ENCODE measurements at places on chromosomes 2 and 18.
A peak's percentile ranks its signal among the peaks of the same experiment; 100 is the strongest.

- no peak for DNase-seq
Measured at GRCh38 chr2:144759746-144760145, 239.8 kb upstream of the ZEB2 start.

DNA sequence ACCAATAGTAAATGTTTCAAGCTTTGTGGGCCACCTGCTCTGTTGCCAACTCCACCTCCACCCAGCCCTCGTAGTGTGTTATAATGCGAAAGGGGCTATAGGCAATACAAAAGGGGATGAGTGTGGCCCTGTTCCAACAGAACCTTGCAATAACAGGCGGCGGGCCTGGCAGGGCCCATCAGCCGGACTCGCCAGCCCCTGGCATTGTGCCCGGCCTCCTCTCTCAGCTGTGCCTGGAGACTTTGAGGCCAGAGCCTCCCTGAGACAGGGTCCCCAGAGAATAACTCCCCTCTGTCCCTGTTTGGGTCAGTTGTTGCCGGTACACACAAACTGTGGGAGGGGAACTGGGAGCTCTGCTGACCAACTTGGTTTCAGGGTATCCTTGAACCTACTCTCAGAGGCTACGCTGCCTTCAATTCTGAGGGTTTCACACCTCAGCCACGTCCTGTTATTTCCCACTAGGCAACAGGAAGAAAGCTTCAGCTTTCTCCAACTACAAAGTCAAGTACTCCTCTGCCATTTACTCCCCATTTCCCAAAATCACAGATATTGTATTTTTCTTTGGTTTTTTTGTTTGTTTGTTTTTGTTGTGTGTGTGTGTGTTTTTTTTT lies 58.0 kb upstream of the ZNF236 start:
- DNase-seq: no peak

DNA sequence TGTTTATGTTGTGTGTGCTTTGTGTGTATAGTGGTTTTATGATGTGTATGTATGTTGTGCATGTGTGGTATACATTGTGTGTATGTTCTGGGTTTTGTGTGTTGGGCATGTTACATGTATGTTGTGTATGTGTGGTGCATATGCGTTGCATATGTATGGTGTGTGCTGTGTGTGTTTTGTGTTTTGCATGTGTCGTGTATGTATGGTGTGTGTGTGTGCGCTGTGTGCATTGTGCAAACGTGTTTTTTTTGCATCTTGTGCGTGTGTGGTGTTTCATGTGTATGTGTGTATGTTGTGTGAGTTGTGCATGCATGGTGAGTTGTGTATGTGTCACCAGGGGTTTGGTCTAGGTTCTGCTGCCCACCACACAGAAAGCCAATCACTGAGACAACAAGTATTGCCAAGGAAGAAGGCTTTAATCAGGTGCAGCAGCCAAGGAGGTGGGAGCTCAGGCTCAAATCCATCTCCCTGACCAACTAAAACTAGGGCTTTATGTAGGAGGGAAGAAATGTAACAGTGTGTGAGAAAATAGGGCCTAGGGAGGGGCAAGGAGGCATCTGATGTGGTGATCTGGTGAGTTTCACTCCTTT lies 115.7 kb downstream of the FAM168B start:
- no peak for DNase-seq

GRCh38 chr2:144780983-144781382 lies 261.1 kb upstream of the ZEB2 start:
- DNase-seq: peak; percentile 33

GRCh38 chr2:228039752-228040534 lies 141.5 kb downstream of the SPHKAP start:
- peak; percentile 16 for DNase-seq

- DNase-seq: no peak
Measured at GRCh38 chr2:53183581-53183980, 584.0 kb upstream of the CHAC2 start.

DNA sequence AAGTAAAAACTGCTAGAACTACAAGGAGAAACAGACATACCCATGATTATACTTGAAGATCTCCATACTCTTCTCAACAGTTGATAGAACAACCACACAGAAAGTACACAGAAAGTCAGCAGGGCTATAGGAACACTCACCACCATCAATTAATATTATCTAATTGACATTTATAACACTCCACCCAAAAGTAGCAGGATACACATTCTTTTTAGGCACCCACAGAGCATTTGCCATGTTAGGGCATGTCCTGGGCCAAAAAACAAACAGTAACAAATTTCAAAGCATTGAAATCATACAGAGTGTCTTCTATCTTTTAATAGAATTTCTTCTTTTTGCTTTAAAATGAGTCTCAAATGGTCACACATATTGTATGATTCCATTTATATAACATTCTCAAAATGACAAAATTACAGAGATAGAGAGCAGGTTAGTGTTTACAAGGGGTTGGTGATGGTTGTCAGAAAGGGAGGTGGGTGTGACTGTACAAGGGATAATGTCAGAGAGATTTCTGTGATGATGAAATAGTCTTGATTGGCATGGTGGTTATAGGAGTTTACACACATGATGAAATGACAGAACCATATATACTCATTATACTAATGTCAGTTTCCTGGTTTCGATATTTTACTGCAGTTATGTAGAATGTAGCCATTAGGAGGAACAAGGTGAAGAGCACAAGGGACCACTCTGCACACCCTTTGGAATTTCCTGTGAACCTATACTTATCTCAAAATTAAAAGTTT lies 82.8 kb downstream of the NCK2 start:
- no peak for DNase-seq

- DNase-seq: no peak
Measured at GRCh38 chr2:218482651-218483050, 63.7 kb downstream of the VIL1 start.

- DNase-seq: no peak
Measured at GRCh38 chr18:68083131-68083530, 566.6 kb upstream of the DSEL start.

DNA sequence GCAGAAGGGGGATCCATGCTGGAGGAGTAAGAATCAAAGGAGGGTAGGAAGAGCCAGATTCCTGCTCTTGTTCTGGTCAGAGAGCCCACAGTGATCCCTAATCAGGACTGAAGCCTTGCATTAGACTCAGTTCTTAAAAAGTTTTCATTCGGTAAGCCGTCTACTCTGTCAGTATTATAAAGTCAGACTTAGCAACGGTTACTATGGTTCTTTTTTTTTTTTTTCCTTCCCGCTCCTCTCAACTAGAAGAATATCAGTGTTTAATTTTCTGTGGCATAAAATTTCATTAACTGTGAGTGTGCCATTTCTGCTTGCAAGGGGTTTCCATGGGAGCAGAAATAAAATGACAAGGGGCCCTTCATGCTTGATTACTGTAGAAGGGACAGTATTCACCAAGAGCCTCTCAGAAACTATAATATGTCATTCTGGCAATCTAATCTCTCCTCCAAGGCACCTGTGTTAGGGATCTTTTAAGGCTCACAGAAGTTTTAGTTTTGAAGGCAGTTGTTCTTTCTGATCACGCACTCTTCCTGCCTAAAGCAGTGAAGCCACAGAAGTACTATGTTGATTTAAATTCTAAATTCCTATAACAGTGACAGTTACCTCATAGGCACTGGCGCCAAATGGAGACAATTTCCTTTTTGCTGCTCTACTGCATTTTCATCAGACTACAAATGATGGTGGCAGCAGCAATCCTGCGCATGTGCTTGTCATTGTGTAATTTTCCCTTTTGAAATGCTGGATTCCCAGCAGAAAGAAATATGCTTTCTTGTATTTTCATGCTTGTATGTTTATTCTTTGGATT lies 57.0 kb downstream of the OSBPL6 start:
- no peak for DNase-seq

DNA sequence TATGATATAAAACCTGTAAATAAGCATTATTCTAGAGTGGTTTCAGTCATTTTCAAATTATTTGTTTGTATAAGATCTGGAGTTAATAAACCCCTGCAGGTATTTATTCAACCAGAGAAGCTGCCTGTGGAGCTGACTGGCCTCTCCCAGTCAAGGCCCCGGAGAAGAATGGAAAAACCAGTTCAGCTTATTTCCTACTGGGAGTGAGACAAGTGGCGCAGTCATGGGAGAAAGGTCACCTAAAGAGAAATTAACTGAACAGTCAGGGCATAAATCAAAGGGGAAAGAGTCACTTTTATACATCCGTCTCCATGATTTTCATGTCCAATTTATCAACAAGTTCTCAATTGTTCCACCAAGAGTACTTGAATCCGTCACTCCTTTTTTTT lies 240.9 kb downstream of the RNF152 start:
- DNase-seq: no peak

DNA sequence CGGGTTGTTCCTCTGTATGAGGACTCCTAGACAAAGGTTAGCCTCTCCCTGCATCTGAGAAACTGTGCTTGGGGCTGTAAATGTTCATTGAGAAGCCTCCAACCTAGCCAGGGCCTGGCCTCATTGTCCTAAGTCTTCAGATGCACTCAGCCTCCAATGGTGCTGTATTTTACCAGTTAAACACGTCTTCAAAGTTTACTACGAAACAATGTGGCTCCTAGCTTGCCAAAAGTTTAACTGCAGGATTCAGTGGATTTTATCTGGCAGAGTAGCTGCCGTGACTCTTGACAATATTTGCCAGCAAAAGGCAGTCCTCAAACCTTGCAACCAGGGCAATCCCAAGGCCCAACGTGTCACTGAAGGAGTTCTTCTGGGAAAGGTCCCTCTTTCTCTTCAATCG lies 1.1 kb downstream of the PID1 start:
- no peak for DNase-seq

DNA sequence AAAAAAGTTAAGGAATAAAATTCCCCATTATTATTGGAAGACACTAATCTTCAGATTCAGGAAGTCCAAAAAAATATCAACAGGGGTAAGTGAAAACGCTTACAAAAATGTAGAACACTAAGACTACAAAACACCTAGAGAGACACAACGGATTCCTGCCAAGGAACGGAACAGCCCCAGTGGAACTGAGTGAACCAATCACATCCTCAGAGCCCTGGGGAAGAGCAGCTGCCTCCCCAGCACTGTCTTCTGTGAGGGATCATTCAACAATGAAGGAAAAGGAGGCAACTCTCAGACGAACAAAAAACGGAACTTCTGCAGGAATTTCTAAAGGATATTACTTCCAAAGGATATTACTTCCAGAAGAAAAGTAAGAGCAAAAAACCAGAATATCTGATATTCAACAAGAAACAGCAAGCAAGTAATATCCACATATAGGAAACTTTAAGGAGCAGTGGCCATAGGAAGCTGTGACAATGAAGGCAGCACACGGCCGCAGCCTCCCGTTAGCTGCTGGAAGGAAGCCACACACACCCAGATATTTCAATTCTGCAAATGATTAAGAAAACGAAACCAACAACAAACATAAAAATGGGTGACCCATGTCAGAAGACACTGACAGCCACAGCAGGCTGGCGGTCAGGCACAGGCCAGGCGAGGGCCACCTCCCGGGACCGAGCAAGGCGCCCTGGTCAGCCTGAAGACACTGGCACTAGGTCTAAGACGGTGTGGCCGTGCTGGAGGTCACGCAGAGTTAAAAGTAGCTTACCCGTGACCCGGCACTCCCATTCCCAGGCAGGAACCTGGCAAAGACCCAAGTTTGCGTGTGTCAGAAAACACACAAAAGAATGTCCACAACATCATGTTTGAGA lies 81.8 kb downstream of the HDAC4 start:
- no peak for DNase-seq

DNA sequence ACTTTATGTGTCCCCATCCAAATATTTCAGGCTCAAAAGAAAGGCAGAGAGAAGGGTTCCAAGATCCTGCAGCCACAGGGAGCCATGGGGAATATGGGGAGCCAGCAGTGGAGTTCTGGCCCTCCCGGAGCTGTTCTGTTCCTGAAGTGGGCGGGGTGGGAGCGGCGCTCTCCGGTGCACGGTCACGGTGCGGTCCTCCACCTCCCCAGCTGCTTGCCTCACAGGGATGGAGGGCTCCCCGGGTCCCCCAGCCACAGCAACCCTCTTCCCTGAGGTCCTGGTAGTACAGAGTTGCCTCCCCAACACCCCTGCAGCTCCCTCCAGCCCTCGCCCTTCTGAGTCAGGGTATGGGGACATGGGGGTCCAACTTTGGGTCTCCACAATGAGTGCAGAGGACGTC lies 26.2 kb upstream of the SNED1 start:
- no peak for DNase-seq

GRCh38 chr2:203772456-203773165 lies 66.2 kb downstream of the CD28 start:
- DNase-seq: no peak

- DNase-seq: no peak
Measured at GRCh38 chr2:42314892-42315468, 46.0 kb downstream of the COX7A2L start.

GRCh38 chr2:144943986-144944385 lies 424.1 kb upstream of the ZEB2 start:
- no peak for DNase-seq

DNA sequence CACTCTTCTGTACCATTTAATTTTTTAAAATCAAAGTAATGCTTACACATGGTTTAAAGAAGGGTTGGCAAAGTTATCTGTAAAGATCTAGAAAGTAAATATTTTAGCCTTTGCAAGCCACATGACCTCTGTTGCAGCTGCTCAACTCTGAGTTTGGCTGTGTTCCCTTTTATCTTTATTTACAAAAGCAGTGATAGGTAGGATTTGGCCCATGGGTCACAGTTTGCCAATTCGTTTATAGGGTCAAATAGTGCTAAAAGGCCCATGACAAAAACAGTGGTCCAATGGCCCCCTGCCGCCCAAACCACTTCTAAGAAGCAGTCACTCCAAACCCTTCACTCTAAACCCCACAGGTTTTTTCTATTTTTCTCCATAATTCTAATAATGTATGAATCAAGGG lies 124.8 kb downstream of the PARD3B start:
- DNase-seq: no peak

DNA sequence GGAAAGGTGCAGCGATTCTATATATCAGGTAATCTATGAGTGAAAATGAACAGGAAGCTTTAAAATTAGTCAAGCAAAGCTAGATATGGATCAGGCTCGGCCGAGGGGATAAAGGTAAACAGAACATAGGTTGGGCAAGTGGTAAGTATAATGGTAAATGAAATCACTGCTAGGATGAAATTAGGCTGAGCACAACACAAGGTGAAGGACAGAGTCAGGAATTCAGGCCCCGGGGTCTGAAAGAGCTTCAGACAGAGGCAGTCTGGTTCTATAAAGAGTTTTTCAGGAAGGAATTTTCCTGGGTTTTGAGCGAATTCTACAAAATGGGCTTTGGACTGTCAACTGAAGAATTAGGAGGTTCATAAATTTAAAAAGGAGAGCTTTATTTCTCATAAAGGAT lies 513.2 kb upstream of the CDH2 start:
- no peak for DNase-seq
